ENCODE measurements at places on chromosomes 7 and 10.

GRCh38 chr10:101644002-101644401 is 51.0 kb downstream of the FBXW4 start:
- DNase-seq, result no peak

DNA sequence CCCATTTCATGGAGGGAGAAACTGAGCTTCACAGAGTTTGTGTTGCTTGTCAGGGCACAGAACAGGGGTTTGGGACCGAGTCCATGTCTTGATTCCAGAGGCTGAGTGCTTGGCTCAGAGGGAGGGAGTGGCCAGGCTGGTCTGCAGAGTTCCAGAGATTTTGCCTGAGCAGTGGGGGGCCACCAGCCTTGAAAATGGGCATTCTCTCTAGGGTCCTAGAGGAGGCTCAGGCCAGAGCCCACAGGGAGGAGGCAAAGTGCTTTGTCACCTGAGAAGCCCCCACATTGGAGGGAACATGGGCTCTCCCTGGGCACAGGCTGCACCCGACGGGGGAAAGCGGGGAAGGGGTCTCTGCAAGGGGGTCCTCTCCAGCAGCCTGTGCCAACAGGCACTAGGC is 51.5 kb downstream of the DOCK1 start:
- no peak for DNase-seq

GRCh38 chr7:157412491-157413180 is 75.8 kb downstream of the DNAJB6 start:
- DNase-seq, result no peak

DNA sequence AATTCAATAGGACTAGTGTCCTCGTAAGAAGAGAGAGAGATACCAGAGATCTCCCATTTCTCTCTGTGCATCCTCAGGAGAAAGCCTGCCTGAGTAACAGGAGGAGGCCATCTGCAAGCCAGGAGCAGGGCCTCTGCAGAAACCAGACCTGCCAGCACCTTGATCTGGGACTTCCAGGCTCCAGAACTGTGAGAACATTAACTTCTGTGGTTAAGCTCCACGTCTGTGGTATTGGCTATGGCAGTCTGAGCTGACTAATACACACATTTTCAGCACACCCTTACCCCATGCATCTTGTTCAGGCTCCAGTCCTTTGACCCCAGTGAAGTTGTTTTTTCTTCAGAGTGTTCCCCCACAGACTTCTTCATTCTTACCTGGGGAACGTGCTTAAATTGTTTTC is 3.1 kb upstream of the CRTAC1 start:
- no peak for DNase-seq

- DNase-seq, result no peak
Observed at GRCh38 chr7:36752026-36752711, 27.9 kb upstream of the AOAH start.

Measured in endothelial cell (in vitro differentiated cells).